ENCODE measurements at places on chromosomes 5 and 9.

DNA sequence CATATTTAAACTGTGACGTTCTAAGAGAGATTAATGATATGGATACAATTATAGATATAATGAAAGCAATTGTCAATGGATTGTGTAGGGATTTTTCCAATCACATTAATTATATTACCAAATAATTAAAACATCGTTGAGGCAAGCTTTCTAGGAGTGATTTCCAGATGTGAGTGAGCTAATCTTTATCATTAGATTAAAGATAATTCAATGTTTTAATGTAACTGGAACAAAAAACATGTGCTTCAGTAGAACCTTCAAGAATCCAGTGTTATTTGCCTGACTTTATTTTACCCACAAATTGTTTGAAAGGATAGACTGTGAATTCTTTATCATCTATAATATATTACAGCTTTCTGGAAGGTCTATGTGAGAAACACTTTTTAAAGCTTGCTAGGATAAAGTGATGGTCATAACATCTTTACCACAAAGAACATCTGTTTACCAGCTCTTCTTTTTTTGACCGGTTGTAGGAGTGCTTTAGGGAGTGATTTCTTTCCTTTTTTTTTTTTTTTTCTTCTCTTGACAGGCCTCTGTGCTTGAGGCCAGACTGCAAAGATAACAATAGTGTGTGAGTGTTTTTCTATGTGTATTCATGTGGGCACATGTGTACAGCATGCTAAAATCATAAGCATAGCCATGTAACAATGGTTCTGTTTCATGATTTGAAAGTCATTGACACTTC, 35.0 kb downstream of the SNCAIP start:
- DNase-seq, result no peak

- no peak for DNase-seq
These were observed 95.8 kb upstream of the RARS1 start for GRCh38 chr5:168390491-168390890.

DNA sequence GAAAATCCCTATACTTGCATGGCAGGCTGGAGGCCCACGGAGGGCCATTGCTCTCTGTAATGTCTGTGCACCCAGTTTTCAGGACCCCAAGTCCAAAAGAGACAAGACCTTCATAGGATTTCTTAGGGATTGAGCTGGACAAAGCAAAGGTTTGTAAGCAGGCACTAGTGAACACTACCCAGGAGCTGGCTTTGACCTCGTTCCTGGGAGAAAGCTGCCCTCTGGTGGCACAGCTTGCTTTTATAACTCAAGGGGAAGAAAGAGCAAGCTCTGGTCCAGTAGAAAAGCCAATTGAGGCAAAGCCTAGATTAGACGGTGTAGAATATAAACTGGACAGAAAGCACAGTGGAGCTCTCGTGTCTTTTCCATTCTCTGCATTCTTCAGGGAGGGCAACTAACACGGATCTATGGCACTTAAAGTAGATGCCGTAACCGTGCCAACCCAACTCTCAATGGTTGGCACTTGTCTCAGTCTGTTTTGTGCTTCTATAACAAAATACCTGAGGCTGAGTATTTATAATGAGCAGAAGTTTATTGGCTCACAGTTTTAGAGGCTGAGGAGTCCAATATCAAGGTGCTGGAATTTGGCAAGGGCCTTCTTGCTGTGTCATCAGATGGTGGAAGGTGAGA, 7.9 kb downstream of the GABRP start:
- peak; percentile 1 for DNase-seq

GRCh38 chr9:135087489-135087792, at the start of gene OLFM1:
TSS of gene OLFM1 (plus strand) at chr9:135087668. CDS start at chr9:135087990, 322 bp downstream.
- DNase-seq, result peak; percentile 15

DNA sequence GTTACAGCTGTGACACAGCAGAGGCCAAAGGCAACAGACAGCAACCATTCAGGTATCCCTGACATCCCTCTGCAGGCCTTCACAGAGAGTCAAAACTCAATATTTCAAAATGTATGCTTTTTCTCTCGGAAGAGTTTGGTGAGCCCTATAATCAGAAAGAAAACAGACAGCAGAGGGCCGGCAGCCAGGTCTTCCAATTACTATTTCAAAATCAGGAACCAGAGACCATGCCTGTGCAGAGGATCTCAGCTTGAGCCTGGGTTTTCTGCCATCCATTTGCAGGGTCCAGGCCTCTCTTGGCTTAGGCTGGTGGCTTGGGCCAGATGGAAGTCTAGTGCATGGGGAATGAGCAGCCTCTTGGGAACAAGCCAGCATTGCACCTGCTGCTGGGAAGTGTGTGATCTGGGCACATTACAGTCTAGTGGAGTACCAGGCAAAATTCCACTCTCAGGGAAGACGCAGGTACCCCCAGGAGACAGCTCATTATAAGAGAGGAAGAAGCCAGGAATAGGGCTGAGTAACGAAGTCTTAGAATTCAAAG, 231.3 kb downstream of the ENC1 start:
- DNase-seq, result peak; percentile 15

- no peak for DNase-seq
These were observed 70.6 kb upstream of the CKMT2 start for GRCh38 chr5:81162501-81162900.

- no peak for DNase-seq
These were observed 1.7 kb downstream of the FREM1 start for GRCh38 chr9:14908295-14909180.

DNA sequence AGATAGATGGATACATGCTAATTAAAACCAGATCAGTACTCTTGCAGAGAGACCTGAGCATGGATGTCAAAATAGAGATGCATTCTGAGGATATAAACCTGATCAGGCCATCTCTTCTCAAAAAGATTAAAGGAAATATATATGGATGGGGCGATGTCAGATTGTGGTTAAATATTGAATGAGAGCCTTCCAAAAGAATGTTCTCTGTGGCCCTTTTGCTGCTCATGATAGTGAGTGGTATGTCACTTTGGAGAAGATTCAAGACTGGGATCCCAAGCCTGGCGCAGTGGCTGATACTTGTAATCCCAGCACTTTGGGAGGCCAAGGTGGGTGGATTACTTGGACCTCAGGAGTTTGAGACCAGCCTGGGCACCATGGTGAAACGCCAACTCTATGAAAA, 20.5 kb downstream of the ZNF131 start:
- no peak for DNase-seq

- no peak for DNase-seq
These were observed 26.1 kb upstream of the IFNK start for GRCh38 chr9:27497883-27498417.

GRCh38 chr5:95238560-95239325, 46.2 kb downstream of the MCTP1 start:
- DNase-seq, result no peak

- DNase-seq, result no peak
These were observed 1975.2 kb upstream of the C9orf72 start for GRCh38 chr9:29548436-29548835.

- no peak for DNase-seq
These were observed 409.0 kb downstream of the PRR16 start for GRCh38 chr5:120873083-120873482.

DNA sequence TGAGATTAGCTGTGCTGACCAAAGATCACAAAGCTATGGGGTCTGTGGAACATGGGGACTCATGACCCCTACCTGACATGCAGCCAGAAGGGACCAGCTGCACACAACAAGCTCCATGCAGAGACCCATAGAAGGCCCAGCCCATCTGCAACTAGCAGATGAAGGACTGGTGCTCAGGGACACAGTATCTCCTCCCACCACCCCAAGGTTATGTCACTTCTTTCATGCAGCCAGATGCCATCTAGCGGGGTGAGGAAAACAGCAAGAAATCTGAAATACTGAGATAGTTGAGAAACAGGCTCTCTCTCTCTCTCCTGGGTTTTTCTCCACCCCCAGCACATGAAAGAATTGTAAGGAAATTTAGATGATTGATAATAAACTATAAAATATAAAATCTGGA, 161.3 kb upstream of the DAPK1 start:
- DNase-seq, result no peak

DNA sequence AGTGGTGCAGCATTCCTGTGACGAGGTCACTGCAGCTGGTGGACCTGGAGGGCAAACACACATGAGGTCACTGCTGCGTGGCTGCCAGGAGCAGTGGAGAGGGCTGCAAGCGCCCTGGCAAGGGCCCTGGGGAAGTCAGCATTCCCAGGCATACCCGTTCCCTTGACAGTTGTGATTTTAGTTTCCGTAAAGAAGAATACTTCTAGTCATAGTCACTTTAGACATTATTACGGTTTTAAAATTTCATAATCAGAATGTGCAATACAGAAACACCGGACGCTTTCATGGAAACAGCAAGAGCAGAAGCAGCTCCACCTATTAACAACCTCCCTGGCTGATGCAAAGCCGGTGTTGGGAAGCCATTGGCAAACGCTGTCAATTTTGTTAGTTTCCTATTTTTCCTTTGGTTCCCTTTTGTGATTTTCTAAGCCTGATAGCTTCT, 129.8 kb downstream of the GADD45G start:
- no peak for DNase-seq

GRCh38 chr5:149062371-149063016, 368 bp downstream of the SH3TC2 start:
- DNase-seq, result no peak

- no peak for DNase-seq
These were observed 1.0 kb downstream of the GABRB2 start for GRCh38 chr5:161545344-161546094.

GRCh38 chr9:78470741-78471140, 173.8 kb downstream of the PSAT1 start:
- DNase-seq, result no peak

- no peak for DNase-seq
These were observed 21.0 kb downstream of the PLAC8L1 start for GRCh38 chr5:146084376-146084775.

GRCh38 chr5:1075555-1075881, 36.3 kb downstream of the SLC12A7 start:
- no peak for DNase-seq

- DNase-seq, result no peak
These were observed 117.9 kb downstream of the HCN1 start for GRCh38 chr5:45578270-45578669.

DNA sequence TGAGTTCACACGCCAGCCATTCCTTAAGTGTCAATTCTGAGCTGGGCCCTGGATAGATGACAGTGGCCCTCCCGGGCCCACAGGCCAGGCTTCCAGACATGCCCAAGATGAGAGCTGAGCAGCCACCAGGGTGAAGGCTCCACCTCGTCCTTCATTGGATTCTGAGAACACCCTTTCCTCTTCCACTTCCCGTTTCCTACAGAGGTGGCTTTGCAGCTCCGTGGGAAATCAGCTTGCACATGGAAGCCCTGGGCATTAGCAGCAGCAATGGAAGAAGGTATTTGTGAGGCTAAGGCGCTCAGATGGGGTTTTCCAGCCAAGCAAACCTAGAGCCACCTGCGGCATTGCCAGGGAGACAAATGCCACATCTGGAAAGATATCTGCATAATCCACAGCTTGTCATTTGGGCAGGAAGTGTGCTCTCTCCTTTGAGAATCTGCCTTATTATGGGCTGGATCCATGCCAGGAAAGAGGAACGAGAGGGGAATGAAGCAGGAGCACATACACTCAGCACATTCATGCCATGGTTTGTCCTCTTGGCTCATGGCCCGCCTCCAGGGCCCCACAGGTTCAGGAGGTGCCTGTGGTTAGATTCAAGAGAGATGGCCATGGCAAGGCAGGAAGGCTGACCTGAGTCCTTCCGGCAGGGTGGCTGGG, 34.1 kb downstream of the CFAP77 start:
- no peak for DNase-seq

Measured in NCI-H1930 (cell line).